ENCODE measurements at places on chromosomes 7 and 10. TPM values are rescaled to one million over a fixed set of nuclear protein-coding genes. Genes with fewer than 3 reads are reported as not detected.

The TEX36 gene
- 2.1 TPM for total RNA-seq

The AKR1C3 gene
- 169 TPM for total RNA-seq

The NPC1L1 gene
- total RNA-seq = not detected

The GNAT3 gene
- not detected for total RNA-seq

The CALML3 gene
- total RNA-seq = not detected

The KLLN gene
- 2.0 TPM for total RNA-seq

Measured in fibroblast of the aortic adventitia (primary cell).